ENCODE measurements at places on chromosomes 6 and 20. TPM values are rescaled to one million over a fixed set of nuclear protein-coding genes. Genes with fewer than 3 reads are reported as not detected.

Gene ARHGAP40
- not detected for total RNA-seq

GRCh38 chr6:78835817-78836216, 31.5 kb upstream of the IRAK1BP1 start:
- DNase-seq = peak; percentile 35

Gene PTGIS
- 0.18 TPM for total RNA-seq

DNA sequence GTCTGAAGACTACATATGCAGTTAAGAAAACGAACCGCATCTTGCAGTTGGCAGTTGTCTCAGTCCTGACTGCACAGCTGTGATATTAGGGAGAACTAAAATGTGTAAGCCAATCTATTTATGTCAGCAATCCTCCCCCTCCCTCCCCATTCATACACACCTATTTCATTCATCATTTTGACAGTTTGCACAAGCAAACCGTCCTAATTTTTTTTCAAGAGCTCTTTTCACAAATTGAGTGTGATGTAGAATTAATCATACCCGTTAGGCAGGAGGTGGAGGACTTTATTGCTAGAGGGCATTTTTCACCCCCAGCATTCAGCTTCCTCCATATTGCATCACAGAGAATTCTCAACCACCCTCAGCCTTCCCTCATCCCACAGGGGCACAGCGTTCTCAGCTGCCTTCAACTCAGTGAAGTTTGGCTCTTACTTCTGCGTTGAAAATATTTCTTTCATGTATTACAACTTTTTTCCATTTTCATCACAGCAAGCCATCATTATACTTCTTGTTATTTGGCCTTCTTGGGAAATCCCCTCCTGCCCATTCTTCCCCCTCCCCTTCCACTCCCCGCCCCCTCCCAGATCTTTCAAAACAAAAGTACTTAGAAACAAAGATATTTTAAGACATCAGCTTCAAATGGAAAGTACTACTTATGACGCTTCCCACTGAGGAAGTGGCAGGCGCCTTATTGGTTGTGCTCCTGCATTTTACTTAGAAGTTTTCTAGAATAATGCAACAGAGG, 37.5 kb downstream of the NOX3 start:
- DNase-seq = no peak

- no peak for DNase-seq
Observed at GRCh38 chr20:23200413-23200812, 114.3 kb upstream of the CD93 start.

DNA sequence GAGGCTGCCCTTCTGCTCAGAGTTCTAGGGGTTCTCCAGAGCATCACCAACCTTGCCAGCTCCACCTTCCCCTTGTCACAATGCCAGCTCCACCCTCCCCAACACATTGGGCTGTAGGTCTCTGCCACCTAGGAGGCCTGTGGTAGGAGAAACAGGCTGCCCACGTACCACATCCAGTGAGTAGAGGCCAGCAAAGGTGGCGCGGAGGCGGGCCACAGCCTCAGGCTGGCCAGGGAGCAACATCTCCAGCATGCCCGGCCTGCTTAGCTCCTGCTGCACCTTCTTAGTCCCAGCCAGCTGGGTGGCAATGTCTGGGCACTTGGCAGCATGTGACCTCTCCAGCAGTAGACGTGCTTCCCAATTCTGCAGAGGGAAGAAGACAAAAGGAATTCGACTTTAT, 23.8 kb downstream of the GSS start:
- DNase-seq = no peak

DNA sequence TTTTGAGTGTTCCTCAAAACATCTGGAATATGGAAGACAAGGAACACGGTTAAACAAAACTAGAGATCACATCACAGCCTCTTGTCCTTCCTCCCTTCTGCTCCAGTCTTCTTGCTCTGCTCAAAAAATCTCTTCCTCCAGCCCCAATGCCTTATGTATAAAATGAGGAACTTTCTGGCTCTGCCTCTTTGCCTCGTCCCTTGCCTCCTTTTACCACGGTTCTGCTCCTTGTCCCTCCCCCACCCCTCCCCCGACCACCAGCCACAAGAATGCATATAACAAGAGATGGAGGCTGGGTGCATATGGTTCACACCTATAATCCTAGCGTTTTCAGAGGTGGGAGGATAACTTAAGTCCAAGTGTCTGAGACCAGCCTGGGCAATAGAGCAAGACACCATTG, 43.6 kb downstream of the PLAGL2 start:
- DNase-seq = no peak

Gene PET117
- 31.2 TPM for total RNA-seq

DNA sequence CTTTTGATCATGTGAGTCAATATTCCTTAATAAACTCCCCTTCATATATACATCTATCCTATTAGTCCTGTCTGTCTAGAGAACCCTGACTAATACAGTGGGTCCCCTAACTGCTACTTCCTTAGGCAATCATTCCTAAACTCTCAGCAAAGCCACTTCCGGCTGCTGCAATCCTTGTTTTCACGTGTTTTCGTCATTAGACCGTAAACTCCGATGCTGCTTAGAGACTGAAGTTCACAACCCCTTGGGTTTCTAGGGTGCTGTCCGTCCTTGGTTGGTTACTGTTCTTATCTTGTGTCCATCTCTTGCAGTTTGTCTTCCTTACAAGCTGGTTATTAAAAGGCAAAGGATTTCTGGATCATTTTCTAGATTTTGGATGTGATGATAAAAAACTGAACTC, 106.4 kb downstream of the GMPR start:
- DNase-seq = no peak

Gene NOTCH4
- total RNA-seq = 1.7 TPM

Gene GINS1
- total RNA-seq = 28.1 TPM

DNA sequence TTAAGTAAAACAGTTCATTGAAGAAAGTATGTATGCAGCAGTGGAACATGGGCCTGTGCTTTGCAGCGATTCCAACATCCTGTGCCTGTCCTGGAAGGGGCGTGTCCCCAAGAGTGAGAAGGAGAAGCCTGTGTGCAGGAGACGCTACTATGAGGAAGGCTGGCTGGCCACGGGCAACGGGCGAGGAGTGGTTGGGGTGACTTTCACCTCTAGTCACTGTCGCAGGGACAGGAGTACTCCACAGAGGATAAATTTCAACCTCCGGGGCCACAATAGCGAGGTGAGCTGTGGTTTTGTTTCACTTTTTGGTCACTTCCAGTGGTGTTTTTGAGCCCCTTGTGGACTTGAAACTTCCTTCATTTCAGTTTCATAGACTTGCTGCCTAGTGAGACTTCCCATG, 1.7 kb downstream of the TULP4 start:
- no peak for DNase-seq

Gene OXT
- total RNA-seq = not detected

Gene ANKRD6
- total RNA-seq = 5.6 TPM

GRCh38 chr6:89750338-89750737, 69.3 kb downstream of the MDN1 start:
- no peak for DNase-seq

DNA sequence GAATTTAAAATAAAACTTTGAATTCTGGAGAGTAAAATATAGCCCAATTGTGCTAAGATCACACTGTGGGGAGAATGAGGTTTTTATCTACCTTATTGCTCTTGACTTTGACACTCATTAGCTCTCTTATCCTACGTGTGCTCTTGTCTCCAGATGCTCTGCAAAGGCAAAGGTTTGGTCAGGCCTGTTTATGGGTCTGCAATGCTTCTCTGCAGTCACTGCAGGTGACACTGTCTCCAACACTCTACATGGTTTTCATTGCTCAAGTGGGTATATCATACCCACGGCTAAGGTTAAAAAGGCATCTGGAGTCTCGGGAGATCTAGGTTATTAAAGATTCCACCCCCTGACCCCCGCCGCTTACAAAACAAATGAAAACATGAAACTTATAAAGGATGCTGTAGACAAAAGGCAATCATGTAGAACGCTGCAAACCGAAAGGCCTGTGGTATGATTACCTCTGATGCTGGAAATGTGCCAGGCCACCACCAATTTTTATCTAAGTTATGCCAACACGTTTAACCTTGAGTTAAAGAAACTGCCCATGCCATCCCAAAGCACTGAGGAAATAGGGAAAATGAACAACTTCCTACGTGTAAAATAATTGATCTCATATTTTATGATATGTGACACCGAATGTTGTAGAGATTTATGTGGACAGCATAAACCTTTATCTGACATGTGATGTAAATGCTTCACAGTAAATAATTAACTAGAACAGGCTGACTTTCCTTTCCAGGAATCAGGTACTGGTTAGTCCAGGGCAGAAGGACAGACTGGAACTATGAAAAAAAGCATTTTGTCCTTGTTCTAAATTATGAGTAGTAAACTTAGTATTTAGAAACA, 238.2 kb upstream of the NOX3 start:
- no peak for DNase-seq
